ENCODE measurements at places on chromosomes 2 and 18.

DNA sequence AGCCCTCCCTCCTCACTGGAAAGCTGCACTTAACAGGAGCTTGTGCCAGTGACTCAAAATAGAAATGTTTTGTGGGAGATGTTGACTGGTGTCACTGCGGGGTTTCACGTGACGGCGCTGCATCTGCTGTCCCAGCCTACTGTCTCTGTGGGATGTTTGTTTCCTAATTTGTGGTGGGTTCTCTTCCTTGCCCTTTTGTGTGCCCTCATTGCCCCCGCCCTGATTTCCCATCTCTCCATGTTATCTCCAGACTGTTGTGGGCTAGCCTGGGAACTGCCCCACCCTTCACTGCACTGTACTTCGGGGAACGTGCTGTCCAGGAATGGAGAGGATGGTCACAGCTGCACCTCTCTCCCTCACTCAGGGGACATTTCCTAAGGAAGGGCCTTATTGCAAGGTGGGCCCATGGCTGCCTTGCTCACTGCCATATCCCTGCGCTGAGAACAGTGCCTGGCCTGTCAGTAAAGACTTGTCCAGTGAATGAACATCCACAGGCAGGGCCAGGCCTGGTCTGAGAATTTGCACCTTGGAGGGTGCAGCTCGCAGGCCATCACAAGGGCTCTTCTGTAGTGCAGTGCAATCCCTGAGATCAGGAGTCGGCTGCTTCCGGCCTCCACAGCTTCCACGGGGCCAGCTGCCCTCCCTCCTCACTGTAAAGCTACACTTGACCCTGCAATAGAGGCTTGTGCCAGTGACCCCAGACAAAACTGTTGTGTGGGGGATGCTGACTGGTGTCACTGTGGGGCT, 18.1 kb downstream of the ZAP70 start:
- DNase-seq: no peak

- DNase-seq: no peak
These were observed 43.1 kb upstream of the ATP8B1 start for GRCh38 chr18:57846258-57846657.

- DNase-seq: no peak
These were observed 234.2 kb downstream of the ASXL3 start for GRCh38 chr18:33812186-33812585.

- no peak for DNase-seq
These were observed 851.8 kb upstream of the NXPH2 start for GRCh38 chr2:139631966-139632365.

GRCh38 chr2:176777262-176777661, 435.3 kb upstream of the HNRNPA3 start:
- no peak for DNase-seq

- no peak for DNase-seq
These were observed 811.2 kb downstream of the RNF144A start for GRCh38 chr2:7728388-7728787.

GRCh38 chr2:174486563-174487107, at the start of gene GPR155:
Gene GPR155 (minus strand): TSS chr2:174487029. CDS start chr2:174481956, 5,073 bp downstream.
- DNase-seq: no peak

DNA sequence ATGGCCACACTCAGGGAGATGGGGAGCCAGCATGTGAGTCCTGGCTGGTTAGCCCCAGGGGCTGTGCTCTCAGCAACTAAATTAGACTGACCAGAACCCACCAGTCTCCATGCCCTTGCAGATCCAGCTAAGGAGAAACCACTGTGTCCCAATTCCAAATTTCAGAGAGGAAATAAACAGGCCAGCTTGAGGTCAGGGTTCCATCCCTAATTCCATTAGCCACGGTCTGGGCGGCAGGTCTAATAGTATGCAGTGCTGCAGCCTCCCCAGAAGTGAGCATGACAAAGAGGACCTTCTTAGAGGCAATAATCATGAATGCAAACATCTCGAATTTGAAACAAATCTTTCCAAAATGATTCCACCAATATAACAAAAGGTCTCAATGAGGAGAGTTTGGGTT, 671.2 kb downstream of the BCL11A start:
- no peak for DNase-seq

DNA sequence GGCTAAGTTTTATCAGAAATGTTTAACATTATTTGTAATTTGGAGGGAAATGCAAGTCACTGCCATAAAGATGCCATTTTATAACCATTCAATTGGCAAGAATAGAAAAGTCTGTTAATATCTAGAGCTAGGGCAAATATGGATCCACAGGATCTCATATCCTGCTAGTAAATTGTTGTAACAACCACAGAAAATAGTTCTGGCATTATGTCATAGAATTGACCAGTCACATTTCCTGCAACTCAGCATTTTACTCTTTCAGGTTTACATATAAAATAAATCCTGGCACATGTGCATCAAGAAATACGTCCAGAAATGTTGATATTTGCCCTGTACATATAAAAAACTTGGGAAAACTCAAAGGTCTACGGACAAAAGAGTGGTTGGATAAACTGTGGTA, 32.9 kb downstream of the OSBPL6 start:
- DNase-seq: no peak

GRCh38 chr2:25032094-25032493, 9.8 kb upstream of the EFR3B start:
- DNase-seq: no peak

GRCh38 chr2:174336501-174337336, 2.0 kb downstream of the SP9 start:
- no peak for DNase-seq

DNA sequence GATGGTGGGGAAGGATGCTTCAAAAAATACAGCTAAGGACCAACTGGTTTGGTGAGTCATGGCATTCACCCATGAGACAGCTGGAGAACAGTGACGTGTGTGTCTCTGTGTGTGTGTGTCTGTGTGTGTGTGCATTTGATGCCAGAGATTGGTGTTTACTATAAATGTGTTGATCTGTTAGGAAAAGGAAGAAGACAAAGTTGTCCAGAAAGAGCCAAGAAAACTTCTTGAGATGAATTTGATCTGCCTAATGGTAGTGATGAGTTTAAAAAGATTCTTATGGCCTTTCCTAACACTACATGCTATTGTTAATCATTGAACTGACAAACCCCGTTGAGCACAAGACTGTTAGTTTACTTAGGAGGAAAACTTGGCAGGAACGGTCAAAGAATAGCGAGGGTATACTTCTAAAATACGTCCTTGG, 36.4 kb upstream of the IL1R1 start:
- no peak for DNase-seq

- DNase-seq: no peak
These were observed 58.3 kb downstream of the CCDC150 start for GRCh38 chr2:196697825-196698224.

DNA sequence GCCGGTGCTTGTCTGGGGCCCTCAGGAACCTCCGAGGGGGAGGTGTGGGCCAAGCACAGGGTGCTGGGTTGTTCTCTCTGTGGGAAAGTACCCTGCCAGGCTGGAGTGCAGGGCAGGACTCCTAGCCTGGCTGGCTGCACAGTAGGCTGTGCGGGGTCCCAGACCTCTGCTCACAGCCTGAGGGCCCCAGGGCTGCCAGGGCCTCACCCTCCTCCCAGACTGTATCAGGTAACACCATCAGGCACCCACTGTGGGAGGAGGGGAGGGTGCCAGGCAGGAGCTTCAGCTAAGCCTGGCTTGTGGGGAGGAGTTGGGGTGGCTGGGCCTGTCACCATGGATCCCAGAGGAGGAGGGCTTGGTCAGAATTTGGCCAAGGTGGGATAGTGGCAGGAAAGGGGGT, 211.9 kb upstream of the SMAD2 start:
- DNase-seq: no peak

GRCh38 chr18:35756506-35757117, 175.1 kb downstream of the GALNT1 start:
- peak; percentile 69 for DNase-seq

DNA sequence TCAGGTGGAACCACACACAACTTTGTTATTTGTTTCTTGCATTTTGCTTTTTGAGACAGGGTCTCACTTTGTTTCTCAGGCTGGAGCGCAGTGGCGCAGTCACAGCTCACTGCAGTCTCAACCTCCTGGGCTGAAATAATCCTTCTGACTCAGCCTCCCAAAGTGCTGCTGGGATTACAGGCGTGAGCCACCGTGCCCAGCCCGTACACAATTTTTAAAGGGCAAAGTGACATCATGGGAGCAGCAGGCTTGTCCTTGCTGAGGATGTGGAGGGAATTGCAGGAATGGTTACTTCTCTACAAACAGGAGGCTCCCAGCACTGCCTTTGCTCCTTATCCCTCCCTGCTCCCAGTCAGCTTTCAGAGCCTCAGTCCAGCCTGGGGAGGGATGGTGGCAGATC, 355.9 kb upstream of the KLHL29 start:
- DNase-seq: no peak

DNA sequence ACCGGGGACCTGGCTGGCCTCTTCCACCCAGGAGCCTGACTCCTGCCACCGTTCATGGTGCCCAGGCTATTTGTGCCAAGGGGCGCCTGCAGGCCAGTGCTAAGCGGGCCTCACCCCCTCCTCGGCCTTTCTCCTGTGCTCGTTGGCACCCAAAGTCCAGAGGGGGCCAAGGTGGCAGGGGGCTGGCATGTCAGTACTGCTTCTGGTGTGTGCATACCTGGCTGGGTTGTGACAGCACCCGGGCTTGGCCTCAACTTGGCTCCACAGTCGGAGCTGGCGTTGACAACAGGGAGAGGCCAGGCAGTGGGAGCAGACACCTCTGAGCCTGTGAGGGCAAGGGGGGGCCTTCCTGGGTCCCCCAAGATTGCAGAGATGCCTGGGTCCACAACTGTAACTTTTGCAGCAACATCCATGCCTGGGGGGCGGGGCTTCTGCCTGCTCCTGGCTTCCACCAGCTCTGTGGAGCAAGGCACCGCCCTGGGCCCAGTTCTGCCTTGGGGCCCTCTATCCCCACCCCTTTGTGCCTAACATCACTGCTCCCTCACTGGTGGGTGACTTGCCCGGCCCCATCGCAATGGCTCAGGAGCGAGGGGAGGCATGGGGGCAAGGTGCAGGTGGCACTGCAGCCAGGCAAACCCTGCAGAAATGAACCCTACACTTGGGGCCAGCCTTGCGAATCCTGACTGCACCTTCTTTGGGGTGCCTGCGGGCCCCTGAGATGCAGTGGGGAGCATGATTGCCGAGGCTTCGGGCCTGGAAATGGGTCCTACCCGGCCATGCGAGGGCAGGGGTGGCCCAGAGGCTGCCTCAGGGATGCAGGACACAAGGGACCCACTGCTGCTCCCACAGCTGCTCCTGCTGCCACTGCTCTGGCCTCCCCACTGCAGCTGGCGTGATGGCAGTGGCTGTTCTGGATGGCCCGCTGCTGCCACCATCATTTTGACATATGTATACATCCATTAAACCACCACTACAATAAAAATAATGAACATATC, 35.9 kb downstream of the PTPN4 start:
- DNase-seq: no peak

DNA sequence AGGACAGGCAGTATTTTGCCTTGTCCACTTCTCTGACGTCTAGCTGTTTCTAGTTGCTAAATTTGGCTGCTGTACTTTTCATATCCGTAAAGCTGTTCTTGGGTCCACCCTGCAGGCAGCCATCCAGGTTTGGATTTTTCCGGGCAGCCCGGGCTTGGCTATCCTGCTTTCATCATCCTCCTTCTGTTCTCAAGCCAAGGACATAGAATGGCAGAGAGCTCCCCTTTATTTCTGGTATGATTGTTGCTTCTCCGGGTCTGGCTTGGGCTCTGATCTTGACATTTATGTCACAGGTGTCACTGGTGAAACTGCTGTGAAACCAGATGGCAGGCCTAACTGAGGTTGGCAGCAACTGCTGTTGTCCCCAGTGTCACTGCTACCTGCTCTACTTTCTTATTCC, 35.5 kb downstream of the SCN2A start:
- no peak for DNase-seq

DNA sequence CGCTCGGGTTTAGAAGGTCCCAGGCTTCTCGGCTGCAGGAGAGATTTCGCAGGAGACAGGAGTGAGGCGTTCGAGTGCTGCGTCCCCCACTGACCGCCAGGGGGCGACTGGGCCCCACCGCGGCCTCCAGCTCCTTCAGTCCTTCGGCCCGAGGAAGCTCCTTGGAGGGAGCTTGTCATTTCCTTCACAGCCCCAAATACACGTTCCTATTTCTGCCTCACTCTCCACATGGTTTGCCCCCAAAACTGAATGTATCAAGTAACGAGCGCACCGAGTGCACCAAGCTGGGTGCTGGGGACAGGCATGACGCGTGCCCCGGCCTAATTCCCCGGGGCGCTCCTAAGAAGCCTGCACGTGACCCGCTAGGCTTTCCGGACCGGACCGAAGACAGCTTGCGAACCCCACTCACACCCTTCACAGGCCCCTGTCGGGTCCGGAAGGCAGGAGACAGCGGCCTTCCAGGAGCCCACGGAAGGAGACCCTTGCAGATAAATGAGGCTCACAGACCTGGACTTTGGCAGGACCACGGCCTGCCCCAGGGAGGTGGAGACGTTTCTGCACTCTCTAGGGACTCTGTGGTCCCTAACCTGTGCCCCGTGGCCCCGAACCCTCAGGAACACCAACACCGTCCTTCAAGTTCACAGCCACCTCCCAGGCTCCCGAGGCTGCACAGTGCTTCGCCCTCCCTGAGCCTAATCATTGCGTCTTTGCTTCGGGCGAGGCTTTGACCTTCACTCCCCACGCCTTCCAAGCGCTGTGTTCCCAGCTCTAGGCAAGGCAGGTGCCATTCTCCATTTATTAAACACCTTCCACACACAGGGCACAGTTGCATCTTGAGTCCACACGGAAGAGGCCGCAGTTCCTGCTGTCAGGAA, 13.0 kb upstream of the FAHD2A start:
- peak; percentile 57 for DNase-seq

- no peak for DNase-seq
These were observed 8.7 kb downstream of the FAM228A start for GRCh38 chr2:24183366-24184069.

- no peak for DNase-seq
These were observed 27.5 kb downstream of the ZNF638 start for GRCh38 chr2:71358931-71359671.

DNA sequence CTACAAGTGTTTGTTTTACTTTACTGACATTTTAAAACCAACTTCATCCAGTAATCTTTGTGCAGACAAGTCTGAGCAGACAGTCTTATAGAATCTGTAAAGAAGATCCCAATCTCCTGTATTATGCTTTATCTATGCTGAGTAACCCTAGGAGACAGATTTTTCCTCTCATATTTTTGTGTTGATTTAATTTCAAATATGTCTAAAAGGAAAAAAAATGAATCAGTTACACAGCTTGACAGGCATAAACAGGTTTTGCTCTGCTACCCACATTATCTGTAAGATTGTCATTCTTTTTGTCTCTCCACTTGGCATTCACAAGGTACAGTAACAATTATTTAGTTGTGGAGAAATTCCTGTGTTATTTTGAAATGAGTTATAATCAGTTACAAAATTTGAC, 415.0 kb downstream of the NYAP2 start:
- DNase-seq: no peak

- no peak for DNase-seq
These were observed 201.1 kb downstream of the DCC start for GRCh38 chr18:52541056-52541455.

Data from putamen (tissue), 1 donor.